NCI-H1417 treated with DMSO at 0.1 percent for 48 hours (cell line): ENCODE measurements at places on chromosomes 16 and 17.

- no peak for DNase-seq
These were observed 989 bp upstream of the DUSP14 start for GRCh38 chr17:37488607-37489196.

- no peak for DNase-seq
These were observed 23.0 kb upstream of the AATK start for GRCh38 chr17:81189016-81189415.

DNA sequence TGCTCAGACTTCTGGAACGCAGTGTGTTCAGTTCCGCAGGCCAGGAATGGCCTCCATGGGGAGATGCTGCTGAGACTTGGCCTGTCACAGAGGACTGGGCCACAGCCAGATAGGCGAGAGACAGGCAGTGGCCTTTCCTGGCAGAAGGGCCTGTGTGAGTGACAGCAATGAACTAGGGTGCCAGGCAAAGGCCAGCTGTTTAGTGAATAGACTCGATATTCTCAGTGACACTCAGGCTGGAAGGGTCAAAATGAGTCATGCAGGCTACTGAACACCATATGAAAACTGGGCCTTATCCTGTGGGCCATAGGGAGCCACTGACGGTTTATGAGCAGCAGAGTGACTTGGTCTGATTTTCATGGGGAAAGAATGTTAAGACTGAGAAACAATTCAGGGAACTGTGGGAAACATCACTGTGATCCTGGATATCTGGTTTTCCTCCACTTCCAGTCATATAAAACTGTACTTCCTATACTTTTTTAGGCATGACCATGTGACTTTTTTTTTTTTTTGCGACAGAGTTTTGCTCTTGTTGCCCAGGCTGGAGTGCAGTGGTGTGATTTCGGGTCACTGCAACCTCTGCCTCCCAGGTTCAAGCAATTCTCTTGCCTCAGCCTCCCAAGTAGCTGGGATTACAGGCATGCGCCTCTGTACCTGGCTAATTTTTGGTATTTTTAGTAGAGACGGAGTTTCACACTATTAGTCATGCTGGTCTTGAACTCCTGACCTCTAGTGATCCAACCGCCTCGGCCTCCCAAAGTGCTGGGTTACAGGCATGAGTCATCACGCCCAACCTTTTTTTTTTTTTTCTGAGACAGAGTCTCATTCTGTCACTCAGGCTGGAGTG, 5.2 kb upstream of the NUBP1 start:
- DNase-seq: no peak

DNA sequence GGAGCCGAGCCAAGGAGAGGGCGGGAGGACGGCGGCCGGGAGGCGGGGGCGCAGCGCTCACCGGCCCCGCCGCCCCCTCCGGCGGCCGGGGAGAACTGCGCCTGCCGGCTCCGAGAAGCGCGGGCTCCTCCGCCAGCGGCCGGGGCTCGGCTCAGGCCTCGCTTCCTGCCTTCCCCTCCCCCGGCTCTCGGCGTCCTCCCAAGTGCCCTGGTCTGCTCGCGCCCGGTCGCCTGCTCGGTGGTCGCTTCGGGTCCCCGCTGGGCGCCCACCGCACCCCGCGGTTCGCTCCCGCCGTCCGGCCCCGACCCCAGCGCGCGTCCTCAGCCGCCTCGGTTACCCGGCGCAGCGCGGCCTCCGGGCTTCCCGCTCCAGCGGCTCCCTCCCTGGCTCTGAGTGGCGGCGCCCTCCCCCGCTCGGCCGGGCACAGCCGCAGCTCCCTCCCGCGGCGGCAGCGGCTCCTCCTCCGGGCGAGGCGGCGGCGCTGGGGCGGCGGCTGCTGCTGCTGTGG, 313 bp downstream of the UBTF start:
- no peak for DNase-seq

GRCh38 chr16:825341-826061, 25.0 kb upstream of the GNG13 start:
- DNase-seq: no peak

- no peak for DNase-seq
These were observed 13.4 kb downstream of the MFSD6L start for GRCh38 chr17:8785547-8786413.

DNA sequence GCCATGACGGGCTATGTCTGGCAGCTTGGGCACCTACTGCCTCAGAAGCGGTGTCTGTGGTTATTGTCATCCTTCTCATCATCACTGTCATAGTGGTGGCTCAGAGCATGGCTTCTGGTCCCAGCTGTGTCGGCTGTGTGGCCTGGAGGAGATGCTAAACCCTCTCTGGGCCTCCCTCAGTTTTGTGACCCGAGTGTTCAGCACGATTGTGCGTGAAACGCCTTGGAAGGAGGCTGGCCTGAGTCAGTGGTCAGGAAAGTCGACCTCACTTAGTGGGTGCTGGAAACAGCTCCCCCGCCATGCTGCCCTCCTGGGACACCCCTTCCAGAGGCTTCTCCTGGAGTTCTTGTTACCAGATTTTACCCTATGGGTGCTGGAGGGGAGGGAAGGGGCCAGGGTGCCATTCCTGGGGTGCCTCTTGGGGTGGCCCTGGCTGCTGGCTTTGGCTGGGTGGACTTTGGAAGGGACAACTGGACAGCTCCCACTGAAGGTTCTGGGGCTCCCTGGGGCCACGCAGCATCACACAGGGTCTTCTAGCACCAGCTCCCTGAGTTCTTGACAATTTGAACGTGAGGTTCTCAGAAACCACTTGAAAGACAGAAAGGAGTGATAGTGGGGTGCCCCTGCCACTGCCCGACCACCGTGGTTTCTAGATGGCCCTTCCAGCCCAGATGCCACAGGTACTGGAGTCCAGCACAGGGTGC, 226.5 kb upstream of the GSE1 start:
- no peak for DNase-seq

GRCh38 chr16:86569701-86570447, 3.2 kb downstream of the FOXC2 start:
- DNase-seq: no peak

GRCh38 chr17:11309033-11309432, 68.0 kb downstream of the SHISA6 start:
- DNase-seq: no peak

- DNase-seq: peak; percentile 39
These were observed 60.4 kb downstream of the SLFN11 start for GRCh38 chr17:35312790-35313711.

- no peak for DNase-seq
These were observed 3.6 kb downstream of the CRAMP1 start for GRCh38 chr16:1615761-1616160.

- no peak for DNase-seq
These were observed 237.3 kb upstream of the WSCD1 start for GRCh38 chr17:5832886-5833285.

- DNase-seq: no peak
These were observed 4.4 kb upstream of the PVALEF start for GRCh38 chr17:81160747-81161453.

DNA sequence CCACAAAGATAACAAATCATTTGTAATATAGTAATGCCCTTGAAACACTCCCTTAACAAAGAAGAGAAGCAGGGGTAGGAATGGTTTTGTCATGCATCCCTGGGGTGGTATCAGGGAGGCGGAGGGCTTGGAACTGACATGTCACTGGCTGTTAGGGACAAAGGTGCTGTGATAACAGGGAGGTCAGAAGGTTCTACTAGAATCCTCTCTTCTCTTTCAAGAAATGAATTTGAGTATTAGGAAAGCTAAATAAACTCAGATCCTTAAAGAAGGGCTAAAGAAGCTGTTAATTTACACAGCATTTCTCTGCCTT, 65.4 kb upstream of the ADAMTS18 start:
- no peak for DNase-seq

DNA sequence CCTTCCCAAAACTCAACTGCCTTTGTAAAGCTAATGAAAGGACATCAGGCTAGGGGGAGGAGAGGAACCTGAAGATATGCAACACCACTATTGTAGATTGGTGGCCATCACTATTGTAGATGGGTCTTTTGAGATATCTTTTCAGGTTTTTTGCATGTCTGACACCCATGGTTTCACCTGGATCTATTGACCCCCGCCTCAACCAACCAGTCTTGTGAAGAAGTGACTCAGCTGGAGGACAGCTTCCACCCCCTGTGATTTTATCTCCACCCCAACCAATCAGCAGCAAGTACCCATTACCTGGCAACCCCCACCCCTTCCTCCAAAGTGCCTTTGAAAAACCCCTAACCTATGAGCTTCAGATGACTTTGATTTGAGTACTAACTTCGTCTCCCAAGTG, 382.6 kb upstream of the GOT2 start:
- DNase-seq: no peak

- DNase-seq: no peak
These were observed 41.5 kb upstream of the MYOCD start for GRCh38 chr17:12624211-12624610.

- no peak for DNase-seq
These were observed 24.3 kb upstream of the MGAT5B start for GRCh38 chr17:76843703-76844484.

DNA sequence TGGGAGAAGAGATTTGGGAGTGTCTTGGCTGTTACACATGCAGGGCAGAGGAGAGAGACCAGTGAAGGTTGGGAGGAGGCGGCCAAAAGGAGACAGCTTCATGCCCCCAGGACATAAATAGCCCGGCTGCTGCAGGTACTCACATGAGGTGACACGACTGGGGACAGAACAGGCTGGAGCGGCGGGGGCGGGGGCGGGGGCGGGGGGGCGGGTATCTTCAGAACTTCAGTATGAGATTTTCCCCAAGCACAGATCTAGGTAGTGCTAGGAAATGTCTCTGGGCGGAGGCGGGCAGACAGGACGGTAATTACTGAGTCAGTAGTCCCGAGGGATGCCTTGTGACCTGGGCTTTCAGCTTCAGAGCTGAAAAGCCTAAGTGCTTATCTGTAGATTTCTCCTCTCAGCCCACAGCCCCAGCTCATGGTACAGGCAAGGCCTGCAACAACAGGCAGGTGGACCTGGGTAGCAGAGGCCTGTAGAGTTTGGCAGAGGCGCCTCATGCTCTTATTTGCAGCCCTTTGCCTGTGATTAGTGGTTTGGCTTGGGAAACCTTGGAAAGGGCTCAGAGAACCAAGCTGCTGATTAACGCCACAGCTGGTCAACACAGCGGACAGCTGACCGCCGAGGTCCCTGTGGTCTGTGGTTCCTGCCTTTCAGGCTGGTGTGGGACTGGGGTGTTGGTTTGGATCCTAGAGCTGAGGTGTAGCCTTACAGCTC, 24.5 kb downstream of the UNK start:
- no peak for DNase-seq

DNA sequence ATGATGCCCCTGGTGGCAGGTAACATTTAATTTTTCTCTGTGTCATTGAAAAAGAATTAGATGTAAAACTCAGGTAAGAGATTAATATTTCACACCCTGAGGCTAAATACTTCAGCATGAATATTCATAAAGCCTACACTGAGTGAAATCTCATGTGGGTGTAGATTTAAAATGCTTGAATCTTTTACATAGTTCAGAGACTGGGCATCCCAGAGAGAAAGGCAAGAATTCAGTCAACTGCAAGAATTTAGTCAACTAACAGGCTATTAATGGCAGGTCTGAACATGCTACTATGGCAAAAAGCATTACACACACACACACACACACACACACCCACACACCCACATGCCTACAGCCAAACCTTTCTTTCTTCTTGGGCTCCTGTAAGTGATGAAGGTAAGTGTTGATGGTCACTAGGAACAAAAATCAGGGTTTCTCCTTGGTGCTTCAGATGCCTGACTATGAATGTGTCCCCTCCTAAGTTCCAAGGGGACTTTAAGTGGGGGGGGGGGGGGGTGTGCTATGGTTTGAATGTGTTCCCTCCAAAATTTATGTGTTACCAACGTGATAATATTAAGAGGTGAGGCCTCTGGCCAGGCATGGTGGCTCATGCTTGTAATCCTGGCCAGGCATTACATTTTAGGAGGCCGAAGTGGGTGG, 63.7 kb upstream of the PSMD7 start:
- DNase-seq: no peak

GRCh38 chr16:67141391-67141790, 9.4 kb downstream of the B3GNT9 start:
- DNase-seq: no peak

DNA sequence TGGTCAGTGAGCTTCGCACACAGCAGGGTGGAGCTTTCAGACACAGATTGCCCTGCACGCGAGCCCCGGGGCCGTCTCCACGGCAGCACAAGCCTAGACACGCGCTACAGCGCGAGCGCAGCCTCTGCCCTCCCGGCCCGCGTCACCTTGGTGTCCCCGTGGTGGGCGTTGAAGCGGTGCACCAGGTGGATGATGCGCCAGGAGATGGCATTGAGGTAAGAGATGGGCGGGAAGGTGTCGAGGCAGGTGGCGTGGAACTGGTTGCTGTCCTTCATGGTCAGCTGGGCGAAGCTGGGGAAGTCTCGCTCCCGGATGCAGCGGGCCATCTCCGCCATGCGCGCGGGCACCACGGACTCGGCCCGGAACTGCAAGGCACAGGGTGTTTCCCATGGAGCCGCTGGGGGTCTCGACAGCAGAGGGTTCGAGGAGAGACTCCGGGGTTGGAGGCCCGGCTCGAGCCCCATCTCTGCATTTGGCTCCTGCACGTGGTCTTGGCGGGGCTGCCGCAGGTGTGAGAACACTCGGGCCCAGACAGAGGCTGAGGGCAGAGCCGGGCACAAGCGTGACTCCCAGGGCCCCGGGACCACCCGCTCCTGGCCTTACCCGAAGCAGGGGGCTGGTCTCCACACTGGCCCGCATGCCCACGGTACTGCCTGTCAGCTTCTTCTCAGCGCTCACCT, 4.3 kb upstream of the CYBA start:
- no peak for DNase-seq

- no peak for DNase-seq
These were observed 26.1 kb downstream of the TEX2 start for GRCh38 chr17:64236827-64237403.

GRCh38 chr17:75639771-75640555, 6.7 kb downstream of the SMIM5 start:
- no peak for DNase-seq

DNA sequence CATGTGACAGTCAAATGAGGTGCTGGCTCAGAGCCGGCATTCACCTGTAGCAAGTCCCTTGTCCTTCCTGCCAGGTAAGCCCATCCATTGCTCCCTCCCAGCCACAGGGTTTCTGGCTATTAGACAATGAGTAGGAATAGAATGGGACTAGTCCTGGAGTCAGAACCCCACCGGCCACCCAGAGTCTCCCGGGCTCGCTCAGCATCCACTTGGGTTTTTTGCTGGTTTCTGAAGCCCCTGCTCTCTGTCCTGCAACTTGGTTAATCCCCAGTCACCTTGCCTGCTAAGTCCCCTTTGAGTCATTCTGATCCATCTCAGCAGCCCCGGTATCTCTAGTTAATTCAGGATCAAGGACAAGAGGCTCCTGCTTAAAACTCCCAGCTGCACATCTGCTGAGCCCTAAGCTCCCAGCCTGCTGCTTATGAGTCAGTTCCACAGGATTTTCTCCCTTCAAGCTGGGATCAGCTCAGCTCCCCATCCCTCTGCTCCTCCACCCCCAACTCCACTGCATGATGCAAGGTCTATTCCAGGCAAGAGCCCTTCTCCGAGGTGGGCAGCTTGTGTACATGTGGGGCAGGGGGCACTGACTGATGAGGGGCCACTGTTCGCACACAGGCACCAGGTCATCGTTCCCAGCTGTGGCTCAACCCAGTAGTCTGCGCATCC, 19.9 kb upstream of the MRPS23 start:
- DNase-seq: no peak

GRCh38 chr16:83653785-83654184, 154.0 kb upstream of the HSBP1 start:
- DNase-seq: no peak
